ENCODE measurements at places on chromosomes 2 and 18.

DNA sequence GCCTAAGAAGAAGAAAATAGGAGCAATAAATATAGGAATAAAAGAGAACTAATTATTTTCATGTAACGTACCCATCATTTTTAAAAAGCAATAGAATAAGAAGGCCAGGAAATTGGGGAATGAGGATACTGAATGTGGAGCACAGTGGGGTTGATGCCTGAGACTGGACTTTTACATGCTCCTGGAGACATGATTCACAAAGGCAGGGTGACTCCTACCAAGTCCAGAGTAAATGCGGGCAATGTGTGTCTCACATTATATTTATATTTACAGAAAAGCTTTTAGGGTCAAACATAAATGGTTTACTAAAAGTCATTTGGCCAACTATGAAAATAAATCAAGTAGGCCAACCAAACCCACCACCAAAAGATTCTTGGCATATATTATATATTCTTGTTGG is 87.9 kb upstream of the COL5A2 start:
- no peak overlapping the region for H3K4me3 ChIP-seq
- no peaks in the 10 kb centered on the region for H3K4me1 ChIP-seq
- H3K36me3 ChIP-seq: no peaks in the 10 kb centered on the region
- H3K27me3 ChIP-seq: no peaks in the 10 kb centered on the region
- no peak for DNase-seq

DNA sequence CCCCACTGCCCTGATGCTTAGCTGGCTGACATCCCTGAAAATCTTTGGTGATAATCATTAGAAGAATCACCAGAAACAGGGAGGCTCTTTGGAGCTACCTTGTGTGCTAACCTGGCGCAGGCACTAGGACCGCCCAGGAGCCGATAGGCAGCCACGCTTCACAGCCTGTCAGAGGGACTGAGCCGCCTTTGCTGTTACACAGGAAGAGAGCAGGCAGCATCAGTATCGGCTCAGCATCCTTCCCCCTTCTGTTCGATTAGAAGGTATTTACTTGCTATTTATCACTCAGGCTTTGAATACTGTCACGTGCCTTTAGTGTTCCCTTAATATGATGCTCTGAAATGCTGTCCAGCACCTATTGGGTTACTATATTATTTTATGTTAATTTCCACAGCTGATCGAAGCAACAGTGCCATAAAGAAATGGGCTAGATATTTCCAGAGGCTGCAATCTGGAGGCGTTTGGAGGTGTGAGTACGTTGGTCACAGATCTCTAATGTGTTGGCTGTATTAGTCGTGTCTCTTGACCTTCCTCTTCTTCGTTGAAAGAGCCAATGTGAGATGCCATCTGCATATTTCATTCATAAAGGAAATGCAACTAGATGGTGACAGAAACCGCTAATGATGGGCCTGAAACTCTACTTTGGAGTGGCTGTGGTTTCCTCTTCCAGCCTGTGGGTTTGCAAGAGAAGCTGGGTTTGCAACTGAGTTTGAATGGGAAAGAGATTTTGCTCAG is 110.4 kb upstream of the RAB27B start:
- no peaks in the 10 kb centered on the region for H3K27me3 ChIP-seq
- peak; percentile 56 for DNase-seq
- H3K4me3 ChIP-seq: no peak overlapping the region
- H3K36me3 ChIP-seq: no peaks in the 10 kb centered on the region

DNA sequence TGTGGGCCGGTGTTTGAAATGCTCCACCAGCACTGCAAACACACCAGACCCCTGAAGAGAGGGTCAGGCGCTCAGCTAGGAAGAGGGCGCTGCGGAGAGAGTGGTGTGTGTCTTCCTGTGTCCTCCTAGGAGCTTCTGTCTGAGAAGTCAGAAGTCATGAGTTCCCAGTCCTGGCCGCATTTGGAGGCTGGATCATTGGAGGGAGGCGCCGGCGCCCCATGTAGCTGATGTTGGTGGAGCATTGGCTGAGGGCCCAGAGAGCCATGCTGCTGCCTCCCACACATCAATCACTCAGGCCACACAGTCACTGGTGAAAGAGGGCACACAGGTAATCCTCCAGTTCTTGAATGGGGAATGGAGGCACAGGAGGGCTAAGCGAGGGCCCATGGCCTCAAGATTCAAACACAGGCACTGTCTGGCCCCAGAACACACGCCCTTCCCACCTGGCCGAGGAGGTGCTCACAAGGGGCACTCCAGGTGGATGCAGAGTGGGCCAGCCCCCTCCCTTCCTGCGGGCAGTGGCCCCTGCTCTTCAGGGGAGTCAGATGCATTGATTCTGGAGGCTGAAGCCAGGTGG is 66.3 kb downstream of the RRM2 start:
- H3K4me3 ChIP-seq: no peak overlapping the region
- H3K27me3 ChIP-seq: no peaks in the 10 kb centered on the region
- DNase-seq: no peak

DNA sequence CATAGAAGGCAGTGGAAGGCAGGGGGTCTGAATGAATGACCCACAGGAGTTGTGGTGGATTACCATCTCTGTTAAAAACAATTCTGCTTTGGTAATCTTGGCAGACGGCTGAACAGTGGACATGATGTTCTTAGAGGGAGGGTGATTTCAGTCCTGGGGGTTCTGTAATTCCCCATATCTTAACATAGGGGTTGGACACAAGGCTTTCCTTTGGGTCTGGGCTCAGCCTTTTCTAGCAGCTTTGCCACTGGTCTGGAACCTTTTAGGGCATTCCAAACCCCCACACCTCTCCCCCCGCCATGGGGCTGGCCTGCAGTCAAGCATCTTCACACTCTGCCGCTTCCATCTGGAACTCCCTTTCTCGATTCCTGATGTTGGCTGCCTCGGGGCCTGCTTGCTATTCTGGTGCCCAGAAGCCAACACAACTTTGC is 50.3 kb downstream of the RPL37A start:
- no peak for DNase-seq
- no peak overlapping the region for H3K4me3 ChIP-seq
- no peaks in the 10 kb centered on the region for H3K27me3 ChIP-seq
- H3K36me3 ChIP-seq: no peaks in the 10 kb centered on the region
- H3K27ac ChIP-seq: no peak overlapping the region

DNA sequence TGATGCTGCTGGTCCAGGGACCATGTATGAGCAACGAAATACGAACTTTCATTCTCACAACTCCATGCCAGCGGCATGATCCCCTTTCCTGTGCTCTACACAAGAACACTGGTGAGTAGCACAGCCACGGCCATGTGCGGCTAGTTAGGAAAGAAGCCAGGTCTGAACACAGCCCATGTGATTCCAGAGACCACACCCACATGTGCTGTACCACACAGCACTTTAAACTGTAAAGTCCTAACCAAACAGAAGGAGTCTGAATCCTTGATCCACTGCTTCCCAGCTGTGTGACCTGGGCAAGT is 33.0 kb upstream of the ACAA2 start:
- H3K36me3 ChIP-seq: no peaks in the 10 kb centered on the region
- no peaks in the 10 kb centered on the region for H3K27me3 ChIP-seq
- no peak overlapping the region for H3K4me3 ChIP-seq
- DNase-seq: no peak
- H3K27ac ChIP-seq: no peak overlapping the region
- peaks cover 6% of the 10 kb centered on the region for H3K4me1 ChIP-seq

- no peaks in the 10 kb centered on the region for H3K36me3 ChIP-seq
- H3K27ac ChIP-seq: no peak overlapping the region
These were observed 75.3 kb upstream of the DLX2 start for GRCh38 chr2:172177996-172178395.

DNA sequence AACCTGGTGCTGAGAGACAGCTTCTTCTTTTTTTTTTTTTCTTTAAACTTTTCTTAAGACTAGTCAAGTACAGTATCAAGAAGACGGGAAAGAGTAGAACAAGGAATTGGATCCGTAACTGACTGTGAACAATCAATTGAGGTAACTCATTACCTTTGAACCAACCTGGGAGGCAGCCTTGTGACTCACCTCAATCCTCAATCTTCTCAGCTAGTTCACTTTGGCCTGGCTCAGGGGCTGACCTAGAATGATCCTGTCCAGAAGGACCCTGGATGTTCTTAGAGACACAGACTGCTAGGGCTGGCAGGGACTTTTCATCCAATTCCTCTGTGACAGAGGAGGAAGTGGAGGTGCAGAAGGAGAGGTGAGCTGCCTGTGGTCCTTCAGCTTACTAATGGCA is 1.5 kb upstream of the LTBP1 start:
- H3K27me3 ChIP-seq: no peaks in the 10 kb centered on the region
- DNase-seq: no peak
- no peaks in the 10 kb centered on the region for H3K36me3 ChIP-seq
- no peaks in the 10 kb centered on the region for H3K4me1 ChIP-seq

- H3K36me3 ChIP-seq: no peaks in the 10 kb centered on the region
- no peak for DNase-seq
- no peak overlapping the region for H3K27ac ChIP-seq
- no peak overlapping the region for H3K4me3 ChIP-seq
- no peaks in the 10 kb centered on the region for H3K27me3 ChIP-seq
- peaks cover 4% of the 10 kb centered on the region for H3K4me1 ChIP-seq
These were observed 69.3 kb downstream of the MBP start for GRCh38 chr18:77063260-77063659.

DNA sequence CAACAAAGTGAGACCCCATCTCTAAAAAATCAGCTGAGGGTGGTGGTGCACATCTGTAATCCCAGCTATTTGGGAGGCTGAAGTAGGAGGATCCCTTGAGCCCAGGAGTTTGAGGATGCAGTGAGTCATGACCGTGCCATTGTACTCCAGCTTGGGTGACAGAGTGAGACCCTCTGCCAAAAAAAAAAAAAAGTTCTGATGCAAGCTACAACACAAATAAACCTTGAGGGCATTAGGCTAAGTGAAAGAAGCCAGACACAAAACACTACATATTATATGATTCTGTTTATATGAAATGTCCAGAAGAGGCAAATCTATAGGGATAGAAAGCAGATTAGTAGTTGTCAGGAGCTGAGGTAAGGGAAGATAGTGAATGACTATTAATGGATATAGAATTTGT is 13.0 kb downstream of the YWHAQ start:
- no peaks in the 10 kb centered on the region for H3K27me3 ChIP-seq
- no peaks in the 10 kb centered on the region for H3K4me1 ChIP-seq
- DNase-seq: no peak
- H3K27ac ChIP-seq: no peak overlapping the region

DNA sequence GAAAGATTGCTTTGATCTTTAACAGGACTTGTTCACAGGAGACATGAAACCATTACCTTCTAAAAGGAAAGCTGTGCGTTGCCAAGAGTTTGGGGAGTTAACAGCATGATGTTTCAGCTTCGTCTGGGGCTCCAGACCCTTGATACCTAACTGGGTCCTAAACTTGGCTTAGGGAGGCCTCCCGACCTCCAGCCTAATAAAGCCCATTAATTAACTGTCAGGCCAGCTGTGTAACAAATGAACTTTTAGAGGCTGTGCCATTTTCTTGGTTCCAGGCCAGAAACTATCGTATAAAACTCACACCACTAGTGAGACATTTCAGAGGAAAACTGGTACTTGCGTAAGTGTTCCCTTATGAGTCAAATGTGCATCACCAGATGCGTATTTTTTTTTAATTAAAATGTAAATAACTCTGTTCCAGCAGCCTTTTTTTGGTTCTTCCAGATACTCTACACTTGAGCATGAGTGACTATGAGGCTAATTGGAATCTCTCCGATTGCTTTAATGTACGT is 236.5 kb downstream of the BCL2 start:
- H3K36me3 ChIP-seq: no peaks in the 10 kb centered on the region
- H3K4me3 ChIP-seq: no peak overlapping the region
- H3K27ac ChIP-seq: no peak overlapping the region
- no peaks in the 10 kb centered on the region for H3K4me1 ChIP-seq
- no peak for DNase-seq
- no peaks in the 10 kb centered on the region for H3K27me3 ChIP-seq

DNA sequence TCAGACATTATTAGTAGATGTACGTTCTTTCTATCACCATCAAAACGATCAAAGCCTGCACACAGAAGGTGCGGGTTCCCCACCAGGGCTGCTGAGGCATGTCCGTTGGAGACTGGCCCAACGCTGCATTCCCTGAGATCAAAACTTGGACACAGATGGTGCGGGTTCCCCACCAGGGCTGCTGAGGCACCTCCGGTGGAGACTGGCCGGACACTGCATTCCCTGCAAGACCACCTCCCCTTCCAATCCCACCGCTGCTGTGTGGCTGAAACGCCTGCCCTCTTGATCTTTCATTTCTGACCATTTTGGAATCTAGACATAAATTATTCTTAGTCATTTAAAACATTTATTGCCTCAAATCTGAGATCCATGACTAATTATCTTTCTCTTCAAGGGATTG is 254.2 kb upstream of the SALL3 start:
- no peaks in the 10 kb centered on the region for H3K4me1 ChIP-seq
- H3K36me3 ChIP-seq: no peaks in the 10 kb centered on the region
- H3K27ac ChIP-seq: no peak overlapping the region
- no peak overlapping the region for H3K4me3 ChIP-seq
- DNase-seq: no peak

GRCh38 chr2:189485146-189485545 is 43.9 kb downstream of the WDR75 start:
- H3K36me3 ChIP-seq: no peaks in the 10 kb centered on the region
- H3K4me1 ChIP-seq: no peaks in the 10 kb centered on the region
- no peak for DNase-seq
- no peak overlapping the region for H3K4me3 ChIP-seq
- no peak overlapping the region for H3K27ac ChIP-seq
